ENCODE measurements at places on chromosomes 16 and 17.

DNA sequence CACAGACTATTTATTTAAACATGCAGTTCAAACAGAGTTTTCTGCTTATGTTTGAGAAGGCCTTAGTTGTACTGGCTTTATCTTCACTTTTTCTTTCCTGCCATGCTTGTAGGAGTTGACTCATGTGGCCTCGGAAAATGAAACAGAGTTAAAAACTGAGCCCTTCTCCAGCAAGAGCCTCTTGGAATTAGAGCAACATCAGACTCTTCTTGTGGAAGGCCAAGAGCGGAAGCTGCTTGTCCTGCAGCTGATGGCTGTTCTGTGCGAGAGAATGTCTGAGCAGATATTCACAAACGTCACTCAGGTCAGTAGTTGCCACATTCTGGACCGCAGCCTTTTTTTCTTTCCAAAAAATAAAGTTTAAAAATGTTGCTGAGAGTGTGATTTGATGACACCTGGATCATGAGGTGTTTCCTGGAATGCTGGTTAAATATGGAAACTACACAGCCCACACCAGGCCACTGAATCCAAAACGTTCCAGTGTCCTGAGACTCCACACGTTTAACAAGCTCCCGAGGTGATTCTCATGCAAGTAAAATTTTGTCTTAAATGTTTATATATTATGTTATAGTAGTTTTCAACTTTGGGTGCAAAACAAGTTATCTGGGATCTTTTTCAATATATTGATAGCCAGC is 65.9 kb downstream of the TANGO6 start:
- no peak for DNase-seq

DNA sequence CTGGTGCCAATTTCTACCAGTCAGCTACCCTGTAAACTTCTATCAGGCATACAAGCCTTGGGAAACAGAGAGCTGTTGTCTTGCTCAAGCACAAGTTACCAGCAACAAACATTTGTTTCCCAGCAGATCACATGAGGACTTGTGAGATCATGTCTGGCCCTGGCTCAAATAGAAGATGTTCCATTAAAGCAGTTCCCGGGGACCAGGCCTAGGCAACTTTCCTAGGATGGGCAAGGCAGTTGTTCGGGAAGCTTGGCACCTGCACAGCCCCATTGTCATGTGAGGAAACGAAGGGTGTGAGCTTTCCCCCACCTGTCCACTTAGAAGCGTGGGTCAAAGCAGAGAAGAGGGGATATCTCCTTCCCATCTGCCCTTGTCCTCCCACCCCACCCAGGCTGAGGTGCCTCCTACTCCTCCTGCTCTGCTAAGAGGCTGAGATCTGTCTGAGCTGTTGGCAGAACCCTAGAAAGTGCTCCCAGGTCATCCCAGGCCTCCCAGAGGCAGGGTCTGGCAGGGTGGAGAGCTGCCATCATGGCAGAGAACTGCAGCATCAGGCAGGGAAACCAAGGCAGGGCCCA is 11.2 kb upstream of the SLC47A2 start:
- DNase-seq: no peak

DNA sequence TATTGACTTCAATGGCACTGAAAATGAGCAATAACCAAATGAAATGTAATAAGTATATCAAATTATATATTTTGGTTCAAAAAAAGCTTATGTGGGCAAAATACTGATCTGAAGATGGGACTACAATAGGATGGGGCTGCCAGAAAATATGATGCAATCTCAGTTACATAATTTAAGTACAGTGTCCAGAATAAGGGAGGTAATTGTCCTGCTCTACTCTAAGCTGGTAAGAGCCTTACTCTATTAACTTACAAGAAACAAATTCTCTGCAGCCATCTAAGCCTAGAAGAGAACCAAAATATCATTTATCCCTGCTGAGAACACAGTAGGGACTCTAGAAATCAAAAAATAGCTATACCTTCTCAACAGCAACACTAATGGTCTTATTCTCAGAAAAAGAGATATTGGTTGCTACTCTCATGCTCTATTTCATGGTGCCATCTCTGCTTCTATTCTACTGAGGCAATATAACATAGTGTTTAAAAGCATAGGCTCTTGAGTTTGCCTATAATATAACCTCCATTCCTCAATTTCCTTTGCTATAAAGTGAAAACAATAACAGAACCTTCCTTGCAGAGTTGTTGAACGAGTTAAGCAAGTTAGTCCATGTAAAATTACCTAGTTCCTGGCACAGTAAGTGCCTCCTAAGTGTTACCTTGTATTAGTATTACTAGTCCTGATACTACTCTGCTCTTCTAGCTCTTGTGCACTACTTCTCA is 19.9 kb downstream of the NQO1 start:
- no peak for DNase-seq

DNA sequence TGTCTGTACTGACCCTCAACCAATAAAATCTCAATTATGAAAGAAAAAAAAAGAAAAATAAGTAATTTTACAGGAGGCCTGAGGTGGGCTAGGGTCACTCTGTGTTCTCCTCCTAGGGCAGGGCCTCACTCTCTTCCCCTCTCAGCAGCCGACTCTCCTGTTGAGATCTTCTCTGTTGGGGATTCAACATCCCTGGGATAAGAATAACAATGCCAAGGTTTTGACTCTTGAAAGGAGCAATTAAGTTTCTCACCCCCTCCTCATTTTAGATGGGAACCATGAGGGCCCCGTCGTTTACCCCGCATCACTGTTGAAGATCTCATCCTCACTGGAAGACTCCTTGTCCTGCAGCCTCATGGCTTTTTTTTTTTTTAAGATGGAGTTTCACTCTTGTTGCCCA is 21.5 kb upstream of the BRCA1 start:
- no peak for DNase-seq

- no peak for DNase-seq
Measured at GRCh38 chr16:57635266-57636097, 7.1 kb downstream of the ADGRG1 start.

DNA sequence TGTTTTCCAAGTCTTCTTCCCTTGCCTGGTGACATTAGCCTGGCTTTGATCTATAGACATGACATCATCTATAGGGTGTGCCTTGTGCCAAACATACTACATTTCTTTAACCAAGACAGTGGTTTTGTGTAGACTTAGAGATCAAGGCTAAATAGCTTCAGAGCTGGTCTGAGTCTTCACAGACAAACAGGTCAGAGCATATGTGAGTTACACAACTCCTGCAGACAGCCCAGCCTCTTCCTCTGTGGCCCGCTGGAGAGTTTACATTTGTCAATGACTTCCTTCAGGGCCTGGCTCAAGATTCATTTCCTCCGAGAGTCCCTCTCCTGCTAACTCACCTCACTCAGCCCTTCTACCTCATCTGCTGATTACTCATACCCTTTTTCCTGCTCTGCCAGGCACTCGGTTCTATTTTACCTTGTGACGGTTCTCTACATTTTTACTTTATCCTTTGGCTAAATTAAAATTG is 73.1 kb upstream of the TANC2 start:
- peak; percentile 27 for DNase-seq

GRCh38 chr17:27631411-27631760 is 398 bp downstream of the LGALS9 start:
- peak; percentile 30 for DNase-seq

GRCh38 chr16:78755751-78756661 is 656.6 kb downstream of the WWOX start:
- DNase-seq: no peak

GRCh38 chr17:50926523-50926922 is 60.4 kb upstream of the TOB1 start:
- no peak for DNase-seq

GRCh38 chr16:57518520-57518919 is 17.9 kb downstream of the CCDC102A start:
- DNase-seq: no peak

- DNase-seq: no peak
Measured at GRCh38 chr17:44900894-44901293, 1.6 kb upstream of the EFTUD2 start.

DNA sequence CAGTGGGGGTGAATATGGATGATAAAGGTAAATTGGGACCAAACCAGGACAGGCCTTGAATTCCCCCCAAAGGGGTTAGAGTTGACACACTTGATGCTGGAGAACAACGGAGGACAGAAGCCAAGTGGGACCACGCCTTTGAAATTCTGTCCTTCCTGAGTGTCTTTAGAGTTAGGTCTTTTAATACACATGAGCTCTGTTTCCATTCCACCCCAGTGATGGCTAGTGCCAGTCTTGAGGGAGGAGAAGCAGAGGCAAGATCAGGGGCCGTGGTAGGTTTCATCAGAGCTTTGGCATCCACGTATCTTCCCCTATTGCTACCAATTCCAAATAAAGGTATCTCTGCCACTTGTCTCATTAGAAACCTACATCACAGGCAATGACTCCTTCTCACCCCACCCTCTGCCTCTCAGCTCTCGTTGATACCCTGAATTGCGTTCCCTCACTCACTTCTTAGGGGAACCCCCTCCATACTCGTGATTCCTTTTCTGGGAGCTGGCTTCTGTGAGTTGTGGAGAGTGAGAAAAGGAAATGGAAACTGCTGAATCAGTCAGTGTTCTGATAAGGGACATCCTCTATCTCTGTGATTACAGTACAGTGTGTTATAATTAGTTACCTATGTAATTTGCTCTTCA is 2.4 kb upstream of the CCL3L1 start:
- DNase-seq: peak; percentile 39

- peak; percentile 73 for DNase-seq
Measured at GRCh38 chr16:4273858-4274311, 1.1 kb upstream of the TFAP4 start.

DNA sequence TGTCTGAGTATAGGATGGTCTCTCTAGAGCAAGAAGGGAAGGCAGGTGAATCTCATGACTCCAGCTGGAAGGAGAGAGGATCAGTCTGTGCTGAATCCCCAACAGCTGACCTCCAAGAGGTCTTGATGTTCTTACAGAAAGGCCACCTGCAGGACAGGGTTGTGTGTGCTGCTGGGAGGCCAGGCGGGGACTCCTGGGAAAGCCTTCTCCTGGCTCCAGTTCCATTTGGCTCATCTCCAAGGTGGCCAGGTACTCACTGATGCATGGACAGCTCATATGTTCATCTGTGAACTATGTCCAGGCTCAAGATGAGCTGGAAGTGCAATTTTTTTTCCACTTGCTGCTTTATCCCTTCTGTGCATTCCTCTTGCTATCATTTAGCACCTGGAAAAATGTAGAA is 730.2 kb upstream of the RBFOX1 start:
- no peak for DNase-seq

All from stimulated activated CD4-positive, alpha-beta T cell treated with anti-CD3 and anti-CD28 coated beads, Interleukin-15, amount 100 ng/mL, for 24 hours (primary cell).